ENCODE measurements at places on chromosomes 5 and 9. TPM values are rescaled to one million over a fixed set of nuclear protein-coding genes. Genes with fewer than 3 reads are reported as not detected.

- DNase-seq = no peak
Measured at GRCh38 chr9:99071313-99072039, 33.4 kb upstream of the TGFBR1 start.

GRCh38 chr9:125241000-125241862 lies at the start of gene HSPA5:
TSS of gene HSPA5 (minus strand) at chr9:125241343. CDS start at chr9:125241126, 217 bp downstream.
- DNase-seq = peak; percentile 100

DNA sequence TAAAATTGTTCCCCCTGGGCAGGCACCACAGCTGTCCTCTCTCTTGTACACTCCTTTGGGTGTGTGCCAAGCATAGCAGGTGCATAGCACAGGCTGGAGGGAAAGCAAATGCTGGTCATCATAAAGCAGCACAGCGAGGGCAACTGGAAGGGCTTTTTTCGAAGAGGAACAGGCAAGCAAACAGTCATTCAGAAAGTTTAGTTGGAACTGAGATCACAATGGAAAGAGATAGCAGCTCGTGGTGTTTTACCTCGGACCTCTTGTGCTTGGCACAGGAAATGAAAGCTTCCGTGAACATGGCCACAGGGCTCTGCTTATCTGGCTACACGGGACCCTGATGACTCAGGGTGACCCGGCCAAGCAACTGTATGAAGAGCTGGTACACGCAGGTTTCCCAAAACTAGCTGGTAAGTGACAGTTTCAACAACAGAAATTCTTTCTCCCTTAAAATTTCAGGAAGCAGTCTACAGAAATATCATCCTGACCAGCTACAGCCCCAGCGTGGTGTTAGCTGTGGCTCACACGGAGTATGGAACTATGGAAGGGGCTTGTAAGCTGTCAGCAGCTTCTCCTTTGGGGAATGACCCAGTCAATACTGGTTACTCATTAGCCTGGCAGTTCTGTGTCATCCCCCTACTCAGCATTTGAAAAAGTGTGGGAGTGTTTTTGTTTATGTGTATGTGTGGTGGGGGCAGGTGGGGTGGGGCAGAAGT lies 48.1 kb downstream of the POC5 start:
- DNase-seq = peak; percentile 67

DNA sequence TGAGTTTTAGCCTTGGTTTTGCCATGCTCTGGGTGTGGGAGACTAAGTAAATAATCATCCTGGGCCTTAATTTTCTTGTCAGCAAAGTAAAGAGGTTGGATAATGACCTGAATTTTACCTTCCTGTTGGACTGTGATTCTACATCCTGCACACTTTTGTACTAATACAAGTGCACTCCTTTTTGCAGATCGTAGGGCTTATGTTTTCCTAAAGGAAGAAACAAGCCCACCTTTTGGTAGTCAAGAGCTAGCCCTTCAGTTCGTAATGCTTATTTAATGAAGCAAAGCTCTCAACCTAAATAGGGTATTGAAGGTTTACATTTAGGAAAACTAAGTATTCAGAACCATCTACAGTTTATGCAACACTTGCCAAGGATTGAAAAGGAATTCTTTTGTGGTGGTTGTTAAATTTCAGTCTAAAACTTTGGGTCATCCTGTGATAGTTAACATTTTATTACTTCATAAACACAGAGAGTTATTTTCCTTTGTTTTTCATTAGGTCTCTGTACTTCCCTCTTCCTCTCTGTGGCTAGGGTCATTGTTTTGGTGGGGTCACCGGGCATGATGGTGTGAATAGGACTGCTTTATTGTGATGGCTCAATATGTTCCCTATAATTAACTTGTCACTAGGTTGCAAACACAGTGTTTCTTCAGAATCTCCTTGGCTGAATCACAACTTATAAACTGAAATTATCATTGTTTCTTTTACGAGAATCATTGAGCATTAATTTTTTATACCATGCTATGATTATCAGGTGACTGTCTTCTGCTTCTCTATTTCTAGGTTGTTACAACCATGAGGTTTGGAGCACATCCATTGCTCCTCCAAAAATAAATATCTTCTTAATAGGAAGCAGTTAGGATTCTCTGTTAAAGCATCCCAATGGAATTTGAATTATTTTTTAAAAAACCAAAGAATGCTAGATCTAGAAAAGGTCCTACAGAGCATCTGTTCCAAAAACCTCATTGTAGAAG lies 28.5 kb downstream of the SPINK5 start:
- DNase-seq = no peak

DNA sequence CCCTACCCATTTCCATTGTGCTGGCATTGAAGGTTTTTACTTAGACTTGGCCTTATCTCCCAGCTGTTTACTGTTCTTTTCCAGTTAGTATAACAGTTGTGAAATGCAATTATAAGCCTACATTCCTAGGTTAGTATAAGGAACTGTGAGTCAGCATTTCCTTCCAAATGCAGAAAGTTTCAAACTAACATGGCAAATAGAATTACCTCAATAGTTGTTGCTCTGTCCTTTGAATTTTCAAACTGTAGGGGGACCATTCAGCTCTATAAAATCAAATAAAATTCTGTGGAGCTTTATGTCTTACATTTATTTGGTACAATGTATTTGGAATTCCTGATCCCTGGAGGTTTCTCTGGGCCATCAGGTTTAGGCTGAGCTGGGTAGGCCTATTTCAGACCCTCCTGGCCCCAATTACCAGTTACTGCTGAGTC lies 47.2 kb downstream of the ARHGEF28 start:
- DNase-seq = no peak

DNA sequence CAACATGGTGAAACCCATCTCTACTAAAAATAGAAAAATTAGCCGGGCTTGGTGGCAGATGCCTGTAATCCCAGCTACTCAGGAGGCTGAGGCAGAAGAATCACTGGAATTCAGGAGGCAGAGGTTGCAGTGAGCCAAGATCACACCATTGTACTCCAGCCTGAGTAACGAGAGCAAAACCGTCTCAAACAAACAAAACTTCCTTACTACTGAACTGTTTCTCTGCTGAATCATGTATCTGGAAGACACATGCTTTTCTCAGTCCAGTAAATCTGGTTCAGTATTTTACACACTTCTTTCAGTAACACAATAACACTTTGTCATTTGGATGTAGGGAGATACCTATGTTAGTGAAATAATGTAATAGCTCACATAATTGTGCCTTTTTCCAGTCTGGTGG lies 7.9 kb downstream of the TRMT10B start:
- DNase-seq = no peak

DNA sequence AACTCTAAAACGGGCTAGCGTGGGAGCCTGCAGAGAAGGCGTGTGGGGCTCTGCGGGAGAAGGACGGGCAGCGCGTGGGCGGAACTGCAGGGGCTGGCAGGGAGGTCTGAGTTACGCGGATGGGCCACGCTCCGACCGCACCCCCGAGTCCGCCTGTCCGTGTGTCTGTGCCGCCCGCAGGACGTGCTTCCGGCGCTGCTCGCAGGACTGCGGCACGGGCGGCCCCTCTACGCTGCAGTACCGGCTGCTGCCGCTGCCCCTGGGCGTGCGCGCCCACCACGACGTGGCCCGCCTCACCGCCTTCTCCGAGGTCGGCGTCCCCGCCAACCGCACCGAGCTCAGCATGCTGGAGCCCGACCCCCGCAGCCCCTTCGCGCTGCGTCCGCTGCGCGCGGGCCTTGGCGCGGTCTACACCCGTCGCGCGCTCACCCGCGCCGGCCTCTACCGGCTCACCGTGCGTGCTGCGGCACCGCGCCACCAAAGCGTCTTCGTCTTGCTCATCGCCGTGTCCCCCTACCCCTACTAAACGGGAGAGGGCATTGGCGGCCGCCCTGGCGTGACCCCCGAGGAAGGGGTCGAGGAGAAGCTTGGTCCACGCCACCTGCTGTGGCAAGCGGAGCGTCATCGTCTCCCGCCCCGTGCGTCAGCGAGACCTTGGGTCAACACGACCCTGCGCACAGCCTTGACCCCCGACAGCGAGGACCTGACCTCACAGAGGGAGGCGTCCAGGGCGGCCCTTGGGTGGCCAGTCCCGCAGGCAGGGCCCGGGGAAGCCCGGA lies 11.4 kb upstream of the ASS1 start:
- DNase-seq = peak; percentile 69

GRCh38 chr9:89815061-89815902 lies 210.5 kb downstream of the GADD45G start:
- no peak for DNase-seq

The GFI1B gene
- total RNA-seq = 0.50 TPM

DNA sequence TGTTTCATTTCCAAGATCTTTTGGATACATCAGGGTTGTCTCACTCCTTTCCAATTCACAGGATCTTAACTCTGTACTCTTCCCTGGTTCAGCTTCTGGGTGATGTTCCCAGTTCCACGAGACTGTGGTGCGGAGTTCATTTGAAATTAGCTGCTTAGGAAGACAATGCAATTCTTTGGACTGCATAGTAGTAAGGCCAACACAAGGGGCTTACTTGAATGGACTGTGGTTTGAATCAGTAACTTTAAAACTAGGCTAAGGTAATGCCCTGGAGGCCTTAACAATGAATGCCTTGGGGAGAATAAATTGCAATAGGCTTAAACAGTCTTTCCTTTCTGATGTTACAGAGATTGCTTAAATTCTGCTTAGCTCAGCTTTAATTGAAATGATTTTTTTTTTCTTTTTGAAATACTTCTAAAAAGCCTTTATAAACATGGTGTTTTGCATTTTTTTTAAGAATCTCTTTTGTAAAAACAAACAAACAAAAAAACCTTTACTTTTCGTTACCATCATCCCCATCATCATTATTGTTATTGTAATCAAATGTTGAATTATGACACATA lies 133.8 kb upstream of the MEF2C start:
- no peak for DNase-seq

GRCh38 chr9:68843239-68843638 lies 138.2 kb downstream of the PIP5K1B start:
- DNase-seq = no peak

The LCN9 gene
- total RNA-seq = not detected

GRCh38 chr5:82551840-82552385 lies 273.8 kb upstream of the RPS23 start:
- DNase-seq = no peak

GRCh38 chr9:81477669-81478068 lies 211.7 kb downstream of the TLE1 start:
- no peak for DNase-seq

DNA sequence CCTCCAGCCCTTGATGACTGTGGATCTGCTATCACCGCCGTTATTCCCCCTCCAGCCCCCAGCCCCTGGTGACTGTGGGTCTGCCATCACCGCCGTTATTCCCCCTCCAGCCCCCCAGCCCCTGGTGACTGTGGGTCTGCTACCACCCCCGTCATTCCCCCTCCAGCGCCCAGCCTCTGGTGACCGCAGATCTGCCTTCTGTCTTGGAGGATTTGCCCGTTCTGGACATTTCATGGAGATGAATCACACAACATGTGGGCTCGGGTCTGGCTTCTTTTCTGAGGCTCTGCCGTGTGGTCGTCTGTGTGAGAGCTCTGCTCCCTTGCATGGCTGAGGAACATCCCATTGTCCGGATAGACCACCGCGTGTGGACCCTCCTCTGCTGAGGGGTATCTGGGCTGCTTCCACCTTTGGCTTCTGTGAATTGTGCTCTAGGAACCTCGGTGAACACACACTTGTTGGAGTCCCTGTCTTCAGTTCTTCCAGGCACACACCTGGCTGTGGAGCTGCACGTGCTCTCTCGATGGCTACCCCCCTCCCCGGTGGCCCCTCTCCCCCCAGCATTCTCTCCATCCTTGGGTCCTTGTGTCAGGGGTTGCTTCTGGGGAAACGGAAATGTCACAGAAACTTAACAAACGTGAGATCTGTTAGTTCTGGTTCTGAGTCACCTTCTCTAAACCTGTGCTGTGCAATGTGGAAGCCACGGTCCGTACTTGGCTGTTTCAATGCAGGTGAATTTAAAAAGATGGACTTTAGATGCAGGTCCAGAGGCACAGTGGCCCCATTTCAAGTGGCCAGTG lies 105.3 kb upstream of the COL5A1 start:
- no peak for DNase-seq

DNA sequence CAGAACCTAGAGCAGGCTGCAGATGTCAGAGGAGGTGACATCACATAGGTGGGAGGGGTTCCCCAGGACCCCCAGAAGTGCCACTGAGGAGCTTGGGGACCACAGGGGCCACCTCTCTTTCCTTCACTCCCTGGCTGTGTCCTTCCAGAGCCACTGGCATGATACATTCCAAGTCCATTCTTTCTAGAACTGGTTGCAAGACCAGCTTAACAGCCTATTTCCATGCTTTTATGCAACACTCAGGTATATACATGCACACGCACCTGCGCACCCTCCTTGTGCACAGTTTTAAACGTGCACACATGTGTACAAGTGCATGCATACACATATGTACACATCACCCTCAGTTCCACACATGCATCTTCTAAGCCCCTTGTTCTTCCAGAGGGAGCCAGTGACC lies 39.7 kb downstream of the SLC6A7 start:
- DNase-seq = no peak

DNA sequence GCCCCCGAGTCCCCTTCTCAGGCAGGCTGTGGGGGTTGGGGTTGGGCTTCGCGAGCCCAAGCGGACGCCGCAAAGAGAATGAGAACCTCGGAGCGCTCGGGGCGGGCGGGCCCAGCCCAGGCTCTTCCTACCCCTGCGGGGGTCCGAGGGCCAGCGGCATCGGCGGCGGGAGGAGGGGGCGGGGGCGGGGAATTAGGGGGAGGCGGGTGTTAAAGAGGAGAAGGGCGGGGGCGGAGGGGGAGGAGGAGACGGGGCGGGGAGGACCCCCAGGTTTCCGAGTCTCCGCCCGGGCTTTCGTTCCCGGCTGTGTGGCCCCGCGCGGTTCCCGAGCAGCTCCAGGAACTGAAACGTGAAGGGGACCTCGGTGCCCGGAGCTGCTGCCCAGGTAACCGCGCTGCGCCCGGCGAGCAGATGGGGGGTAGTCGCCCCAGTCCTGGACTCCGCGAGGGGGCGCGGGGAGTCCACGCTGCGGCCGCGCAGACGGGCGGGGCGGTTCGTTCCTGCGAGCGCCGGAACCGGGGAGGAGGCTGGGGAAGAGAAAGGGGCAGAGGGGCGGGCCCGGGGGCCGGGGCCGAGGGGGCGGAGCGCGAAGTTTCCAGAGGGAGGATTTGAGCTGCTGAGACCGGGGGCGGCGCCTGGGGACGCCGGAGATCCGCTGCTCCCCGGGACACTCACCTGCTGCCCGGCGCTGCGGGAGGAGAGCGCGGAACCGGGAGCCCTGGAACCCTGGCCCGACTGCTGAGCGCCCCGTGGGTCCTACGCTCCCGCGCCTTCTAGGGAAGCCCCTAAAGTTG lies 38.4 kb upstream of the PLEKHG4B start:
- peak; percentile 44 for DNase-seq

DNA sequence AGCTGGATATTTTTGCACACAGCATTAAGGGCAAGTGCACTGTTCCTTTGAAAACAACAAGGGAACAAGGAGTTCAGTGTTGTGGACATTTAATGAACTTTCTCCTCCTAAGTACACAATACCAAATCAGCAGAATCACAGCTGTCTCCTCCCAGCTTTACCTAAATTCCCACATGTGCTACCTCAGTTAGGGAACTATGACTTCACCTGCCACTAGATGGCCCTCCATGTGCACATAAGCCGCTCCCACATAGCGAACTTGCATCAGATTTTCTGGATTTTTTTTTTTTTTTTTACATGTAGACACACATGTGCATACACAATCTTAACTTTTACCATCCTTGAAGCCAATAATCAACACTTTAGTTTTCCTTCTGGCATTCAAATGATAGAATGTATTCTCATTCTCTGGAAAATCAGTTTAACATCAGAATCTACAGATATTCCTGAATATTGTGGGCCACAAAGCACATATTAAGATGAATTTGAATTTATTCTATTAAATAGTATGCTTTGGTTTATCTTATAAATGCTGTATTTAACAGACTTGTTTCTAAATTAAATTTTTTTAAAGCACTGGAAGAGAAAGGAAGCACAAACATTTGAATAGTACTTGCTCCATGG lies 123.6 kb downstream of the PALM2AKAP2 start:
- no peak for DNase-seq
